Heart right ventricle (tissue), 16 donors: ENCODE measurements at places on chromosomes 13 and 19. TPM values are rescaled to one million over a fixed set of nuclear protein-coding genes. Genes with fewer than 3 reads are reported as not detected.

The KLK14 gene
- polyA plus RNA-seq = 0.44 TPM

The NKPD1 gene
- 0.07 TPM for polyA plus RNA-seq

The ZNF154 gene
- 6.4 TPM for polyA plus RNA-seq

The CYP4F8 gene
- not detected for polyA plus RNA-seq

The CD22 gene
- 0.12 TPM for polyA plus RNA-seq

The ADGRE3 gene
- polyA plus RNA-seq = 0.01 TPM

The ATP1A3 gene
- polyA plus RNA-seq = 38.0 TPM

The COMP gene
- polyA plus RNA-seq = 2.4 TPM

The KIR3DL1 gene
- polyA plus RNA-seq = not detected

The ZNF565 gene
- 2.2 TPM for polyA plus RNA-seq

The ACP5 gene
- polyA plus RNA-seq = 4.0 TPM

The ZNF816 gene
- polyA plus RNA-seq = 1.6 TPM

The HIPK4 gene
- polyA plus RNA-seq = not detected

The CTU1 gene
- polyA plus RNA-seq = 2.6 TPM

The ZIC5 gene
- not detected for polyA plus RNA-seq

The SYNGR4 gene
- not detected for polyA plus RNA-seq

The WDR87 gene
- not detected for polyA plus RNA-seq

The LGALS14 gene
- polyA plus RNA-seq = not detected

The RBM26 gene
- 7.5 TPM for polyA plus RNA-seq

The PRTN3 gene
- 0.12 TPM for polyA plus RNA-seq

The GAPDHS gene
- polyA plus RNA-seq = not detected

The PSG5 gene
- polyA plus RNA-seq = not detected

The ZNF805 gene
- polyA plus RNA-seq = 0.88 TPM

The DLEU7 gene
- 0.03 TPM for polyA plus RNA-seq

The OR7A5 gene
- polyA plus RNA-seq = not detected

The ZNF383 gene
- 2.7 TPM for polyA plus RNA-seq

The TNNI3 gene
- polyA plus RNA-seq = 45,177 TPM

The SYCN gene
- not detected for polyA plus RNA-seq
